Ecto neural progenitor cell (in vitro differentiated cells): ENCODE measurements at places on chromosomes 3 and 15.
A peak's percentile ranks its signal among the peaks of the same experiment; 100 is the strongest.

GRCh38 chr15:64138331-64138941, 13.1 kb upstream of the SNX22 start:
- DNase-seq = no peak

GRCh38 chr3:11588755-11589154, 55.0 kb downstream of the VGLL4 start:
- no peak for DNase-seq

DNA sequence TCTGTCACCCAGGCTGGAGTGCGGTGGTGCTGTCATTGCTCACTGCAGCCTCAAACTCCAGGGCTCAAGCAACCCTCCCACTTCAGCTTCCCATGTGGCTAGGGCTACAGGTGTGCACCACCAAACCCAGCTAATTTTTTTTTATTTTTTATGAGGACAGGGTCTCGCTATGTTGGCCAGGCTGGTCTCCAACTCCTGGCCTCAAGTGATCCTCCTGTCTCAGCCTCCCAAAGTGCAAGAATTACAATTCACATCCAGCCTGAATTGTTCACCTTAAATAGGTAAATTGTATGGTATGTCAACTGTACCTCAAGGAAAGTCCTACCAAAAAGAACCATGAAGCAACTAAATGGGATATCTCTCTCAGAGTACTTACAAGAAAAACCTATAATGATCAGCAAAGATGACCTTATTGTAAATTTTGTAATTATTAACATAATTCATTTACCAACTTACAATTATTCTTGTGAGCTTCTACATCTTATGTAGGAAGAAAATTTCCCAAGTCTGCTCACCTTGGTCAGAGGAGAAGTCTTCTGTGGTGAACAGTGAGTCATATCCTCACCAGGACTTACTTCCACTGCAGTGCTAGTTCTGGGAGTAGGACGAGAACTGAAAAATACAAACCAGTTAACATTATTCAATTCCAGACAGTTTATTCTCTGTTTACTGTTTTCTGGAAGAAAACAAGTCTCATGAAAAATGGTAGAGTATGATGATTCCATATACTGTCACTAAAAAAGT, 54.4 kb downstream of the ULK4 start:
- DNase-seq = no peak

DNA sequence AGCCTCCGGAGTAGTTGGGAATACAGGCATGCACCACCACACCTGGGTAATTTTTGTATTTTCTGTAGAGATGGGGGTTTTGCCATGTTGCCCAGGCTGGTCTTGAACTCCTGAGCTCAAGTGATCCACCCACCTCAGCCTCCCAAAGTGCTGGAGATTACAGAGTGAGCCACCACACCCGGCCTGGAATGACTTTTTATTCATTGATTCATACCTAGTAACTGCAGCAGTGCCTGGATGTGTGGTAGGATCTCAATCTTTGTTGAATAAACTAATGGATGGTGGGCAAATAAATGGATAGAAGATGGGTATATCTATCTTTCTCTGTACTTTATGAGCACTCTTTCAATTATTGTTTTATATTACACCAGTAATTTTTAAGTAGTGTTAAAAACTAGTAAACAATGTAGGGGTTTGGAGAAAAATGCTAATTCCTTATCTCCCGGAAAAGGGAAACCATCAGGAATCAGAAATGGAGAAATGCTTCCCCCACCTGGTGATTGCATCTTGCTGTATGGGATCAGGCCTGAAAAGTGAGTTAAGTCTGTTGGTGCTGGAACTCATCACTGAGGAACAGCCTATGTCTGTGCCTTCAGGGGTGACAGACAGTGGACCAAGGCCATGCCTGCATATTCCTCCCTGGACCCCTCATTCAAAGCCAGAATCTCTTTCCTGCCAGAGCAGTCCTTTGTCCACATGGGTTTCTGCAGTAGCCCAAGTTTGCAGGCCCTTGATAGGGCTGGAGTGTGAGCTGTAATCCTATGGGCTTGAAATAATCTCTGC, 161.0 kb upstream of the CTDSPL start:
- no peak for DNase-seq

- DNase-seq = no peak
Measured at GRCh38 chr15:71548401-71548807, 261.9 kb upstream of the NR2E3 start.

GRCh38 chr15:53569751-53570480, 189.5 kb downstream of the WDR72 start:
- DNase-seq = no peak

DNA sequence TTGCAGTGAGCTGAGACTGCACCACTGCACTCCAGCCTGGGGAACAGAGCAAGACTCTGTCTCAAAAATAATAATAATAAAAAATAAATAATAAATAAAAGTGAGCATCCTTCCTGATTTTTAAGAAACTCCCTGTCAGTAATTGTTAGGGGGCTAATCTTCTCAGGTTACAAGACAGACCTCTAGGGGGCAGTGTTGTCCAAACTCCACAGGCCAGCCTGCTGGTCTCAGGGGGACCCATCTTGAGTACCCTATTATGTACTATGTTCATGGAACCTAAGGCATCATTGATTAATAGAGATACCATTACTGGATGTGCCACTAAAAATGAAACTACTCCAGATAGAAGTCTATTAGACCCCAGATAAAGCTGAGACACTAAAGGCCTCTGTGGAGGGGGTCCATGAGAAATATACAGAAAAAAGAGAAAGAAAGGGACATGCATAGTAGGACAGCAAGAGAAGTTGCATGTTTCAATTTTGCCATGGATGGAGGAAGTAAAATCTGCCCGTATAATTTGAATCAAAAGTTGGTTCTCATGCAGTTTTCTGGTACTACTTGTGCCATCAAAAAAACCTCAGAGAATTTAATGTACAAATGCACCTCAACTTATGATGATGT, 85.5 kb upstream of the CDV3 start:
- peak; percentile 53 for DNase-seq

DNA sequence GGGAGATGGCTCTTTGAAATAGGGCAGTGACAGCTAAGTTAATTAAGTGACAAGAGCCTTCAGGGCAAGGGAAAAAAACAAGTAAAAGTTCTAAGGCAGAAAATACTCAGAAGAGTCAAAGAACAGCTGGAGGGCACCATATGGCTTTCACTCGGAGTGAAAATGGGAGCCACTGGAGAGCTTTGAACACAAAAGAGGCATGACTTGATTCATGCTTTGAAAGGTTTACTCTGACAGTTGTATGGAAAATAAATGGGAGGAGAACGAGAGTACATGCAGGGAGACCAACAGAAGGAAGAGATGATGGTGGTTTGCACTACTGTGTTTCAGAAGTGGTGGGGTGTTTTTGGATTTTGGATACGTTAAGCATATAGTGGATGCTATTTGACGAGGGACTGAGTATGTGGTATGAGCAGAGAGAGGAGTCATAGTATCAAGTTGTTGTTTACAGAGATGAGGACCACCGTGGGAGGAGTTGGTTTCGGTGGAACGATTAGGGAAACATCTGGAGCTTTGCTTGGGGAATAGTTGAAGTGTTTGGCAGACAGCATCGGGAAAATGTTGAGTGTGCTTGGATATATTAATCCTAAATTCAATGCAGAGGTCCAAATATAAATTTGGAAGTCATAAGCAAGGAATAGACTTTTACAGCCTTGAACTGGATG, 411.5 kb downstream of the GABRG3 start:
- DNase-seq = no peak

DNA sequence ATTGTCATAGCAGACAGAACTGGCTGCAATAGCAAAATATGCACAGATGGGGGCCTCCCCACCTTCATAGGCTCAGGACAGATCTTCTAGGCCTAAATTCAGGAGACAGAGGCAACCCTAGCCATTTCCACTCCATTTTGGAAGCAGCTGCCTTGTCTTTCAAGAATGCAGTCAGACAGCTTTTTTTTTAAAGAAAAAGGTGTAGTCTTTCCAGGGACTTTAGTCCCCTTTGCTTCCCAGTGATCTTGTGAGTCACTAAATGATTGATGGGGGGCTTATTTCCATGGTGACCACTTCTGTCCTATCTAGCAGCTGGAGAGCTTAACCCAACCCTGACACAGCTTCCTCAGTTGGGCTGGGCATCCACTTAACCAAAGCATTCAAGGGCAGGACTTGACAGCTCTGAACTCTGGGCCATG, 165.9 kb downstream of the TPRG1 start:
- no peak for DNase-seq

DNA sequence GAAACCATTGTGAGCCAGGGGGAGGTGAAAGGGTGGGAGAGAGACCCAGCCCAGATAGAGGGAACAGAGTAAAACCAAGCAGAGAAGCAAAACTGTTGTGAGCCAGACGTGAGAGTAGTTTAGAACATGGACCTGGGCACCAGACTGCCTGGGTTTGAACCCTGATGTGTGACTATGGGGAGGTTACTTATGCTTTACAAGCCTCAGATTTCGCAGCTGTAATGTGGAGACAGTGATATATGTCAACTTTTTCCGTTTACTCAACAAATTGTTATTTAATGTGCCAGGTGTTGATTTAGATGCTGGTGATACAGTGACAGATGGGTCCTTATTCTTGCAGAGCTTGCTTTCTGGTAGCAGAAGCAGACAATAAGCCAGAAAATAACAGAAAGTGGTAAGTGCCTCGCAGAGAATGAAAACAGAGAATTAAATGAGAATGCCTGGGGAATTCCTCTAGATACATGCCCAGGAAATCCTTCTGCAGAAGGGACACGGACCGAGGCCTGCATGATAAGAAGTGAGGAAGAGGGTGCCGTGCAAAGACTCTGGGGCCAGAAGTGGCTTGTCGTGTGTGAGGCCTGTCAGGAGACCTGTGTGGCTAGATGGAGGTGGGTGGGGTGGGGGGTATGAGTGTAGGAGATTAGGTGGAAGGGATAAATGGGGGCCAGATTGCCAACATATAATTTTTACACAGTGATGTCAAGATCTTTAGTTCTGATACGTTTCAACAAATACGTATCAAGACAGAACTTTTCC, 15.0 kb downstream of the KAT2B start:
- no peak for DNase-seq

GRCh38 chr3:147507638-147508286, 98.6 kb downstream of the ZIC1 start:
- DNase-seq = no peak

DNA sequence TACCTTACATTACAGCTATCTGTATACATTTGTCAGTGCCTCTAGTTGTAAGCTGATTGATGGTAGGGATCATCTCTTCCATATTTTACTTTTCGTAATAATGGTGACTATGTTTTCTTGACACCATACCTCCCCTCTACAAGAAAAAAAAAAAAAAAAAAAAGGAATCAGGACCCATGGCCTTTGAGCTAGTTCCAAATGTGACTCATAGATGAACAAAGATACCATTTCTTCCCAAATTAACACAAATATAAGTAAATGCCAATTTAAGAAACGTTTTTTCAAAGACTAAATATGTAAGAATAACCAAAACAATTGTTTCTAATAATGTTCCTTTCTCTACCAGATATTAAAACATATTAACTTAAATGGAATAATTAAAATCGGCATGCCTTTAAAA, 23.1 kb downstream of the UBE3A start:
- DNase-seq = no peak
